ENCODE measurements at places on chromosomes 7 and 10.

DNA sequence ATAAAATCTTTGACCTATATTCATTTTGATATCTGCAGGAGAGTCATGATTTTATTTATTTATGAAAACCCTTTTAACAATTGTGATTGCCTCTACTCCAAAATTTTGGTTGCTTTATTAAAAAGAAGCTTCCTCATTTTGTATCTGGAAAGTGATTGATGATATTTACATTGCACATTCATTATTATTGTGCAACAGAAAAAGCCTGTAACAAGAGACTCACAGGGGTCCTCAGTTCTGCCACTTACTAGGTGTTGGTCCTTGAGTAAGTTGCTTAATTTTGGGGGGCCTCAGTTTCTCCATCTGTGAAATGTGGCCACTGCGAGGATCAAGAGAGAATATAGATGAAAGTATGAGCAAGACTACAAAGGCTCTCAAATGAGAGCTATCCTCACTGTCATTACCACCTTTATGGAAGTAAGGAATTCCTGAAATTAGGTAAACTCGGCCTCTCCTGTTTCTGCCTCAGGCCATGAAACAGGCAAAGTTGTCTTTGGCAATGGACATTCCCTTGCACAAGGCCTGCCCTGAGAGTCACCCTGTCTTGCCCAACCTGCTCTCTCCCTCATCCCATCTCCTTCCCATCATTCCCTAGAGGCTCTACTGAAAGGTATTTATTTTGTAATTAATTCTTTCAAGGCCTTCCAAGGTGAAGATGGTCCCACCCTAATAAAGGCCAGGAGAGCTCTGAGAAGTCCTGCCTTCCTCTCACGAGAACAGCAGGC lies 66.1 kb upstream of the ABLIM1 start:
- DNase-seq = no peak

- no peak for DNase-seq
Measured at GRCh38 chr10:104957178-104957841, 316.2 kb downstream of the SORCS3 start.

DNA sequence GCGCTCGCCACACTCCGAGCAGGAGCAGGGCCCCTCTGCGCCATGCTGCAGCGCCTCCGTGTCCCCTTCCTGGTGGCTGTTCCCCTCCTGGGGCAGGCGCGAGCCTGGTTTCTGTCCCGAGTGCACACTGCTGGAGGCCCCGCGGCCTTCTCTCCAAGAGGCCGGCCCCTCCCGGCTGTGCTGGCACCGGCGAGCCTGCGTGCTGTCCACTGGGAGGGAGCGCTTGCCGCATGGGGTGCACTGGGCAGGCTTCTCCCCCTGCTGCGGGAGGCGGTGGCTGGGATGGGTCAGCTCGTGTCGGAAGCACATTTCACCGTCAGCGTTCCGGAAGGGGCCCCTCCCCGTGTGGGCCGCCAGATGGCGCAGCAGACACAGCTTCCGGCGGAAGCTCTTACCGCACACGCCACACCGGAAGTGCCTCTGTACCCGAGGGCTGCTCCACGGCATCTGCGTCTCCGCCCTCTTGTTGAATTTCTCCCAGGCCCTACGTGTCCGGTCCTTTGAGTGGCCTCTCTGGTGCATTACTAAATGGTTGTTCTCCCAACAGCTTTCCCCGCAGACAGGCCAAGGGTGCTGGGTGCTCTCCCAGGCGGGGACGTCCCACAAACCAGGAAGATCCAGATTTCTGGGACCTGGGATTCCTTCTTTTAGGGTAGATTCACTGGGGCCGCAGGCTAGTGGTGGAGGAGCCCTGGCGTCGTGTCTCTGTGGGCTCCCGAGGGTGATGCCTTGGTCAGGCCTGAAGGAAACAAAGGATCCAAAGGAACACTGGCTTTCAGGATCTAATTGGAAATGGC lies 18.7 kb downstream of the ZNF786 start:
- DNase-seq = peak; percentile 9

- DNase-seq = peak; percentile 38
Measured at GRCh38 chr10:130243015-130243414, 106.8 kb downstream of the GLRX3 start.

GRCh38 chr10:119852822-119853221 lies 19.8 kb downstream of the MCMBP start:
- DNase-seq = no peak

DNA sequence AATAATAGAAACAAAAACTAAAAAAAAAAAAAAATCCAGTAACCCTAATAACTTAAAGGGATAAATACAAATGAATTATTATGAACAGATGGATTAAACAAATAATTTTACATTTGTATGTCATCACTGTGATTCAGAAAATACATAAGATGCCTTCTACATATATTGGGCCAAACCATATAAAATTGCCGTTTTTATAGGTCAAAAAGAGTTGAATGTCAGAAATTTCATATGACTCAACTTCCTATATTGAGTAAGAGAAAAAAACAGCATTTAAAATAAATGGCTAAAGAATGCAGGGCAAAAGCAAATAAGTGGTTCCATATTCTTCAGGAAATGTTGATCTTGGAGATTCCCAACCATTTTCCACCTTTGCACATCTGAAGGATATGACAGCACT lies 9.4 kb downstream of the SLC35B4 start:
- no peak for DNase-seq

DNA sequence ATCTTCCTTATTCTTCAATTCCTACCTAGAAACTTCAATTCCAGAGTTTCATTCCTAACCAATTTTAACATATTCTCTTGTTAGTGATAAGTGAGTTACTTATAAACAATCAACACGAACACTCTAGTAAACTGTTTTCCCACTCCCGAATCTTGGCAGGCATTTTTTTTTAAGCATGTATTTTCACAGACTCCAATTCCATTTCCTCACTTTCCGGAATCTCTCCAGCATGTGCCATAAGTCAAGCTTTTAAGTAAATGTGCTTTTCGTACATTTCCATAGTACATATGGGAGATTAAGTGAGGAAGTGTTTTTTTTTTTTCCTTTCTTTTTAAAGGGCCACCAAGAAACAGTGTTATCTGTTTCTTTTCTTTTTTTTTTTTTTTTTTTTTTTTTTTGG lies 89.1 kb downstream of the FGFR2 start:
- DNase-seq = no peak

- DNase-seq = peak; percentile 39
Measured at GRCh38 chr10:85612378-85612775, 754.2 kb downstream of the GRID1 start.

GRCh38 chr7:120988591-120989256 lies at the start of gene CPED1:
TSS of gene CPED1 (plus strand) at chr7:120988711. CDS start at chr7:120989622, 911 bp downstream.
- peak; percentile 67 for DNase-seq

- no peak for DNase-seq
Measured at GRCh38 chr7:47803846-47804245, 144.4 kb downstream of the PKD1L1 start.

GRCh38 chr7:157272351-157273207 lies 64.2 kb upstream of the DNAJB6 start:
- DNase-seq = no peak

DNA sequence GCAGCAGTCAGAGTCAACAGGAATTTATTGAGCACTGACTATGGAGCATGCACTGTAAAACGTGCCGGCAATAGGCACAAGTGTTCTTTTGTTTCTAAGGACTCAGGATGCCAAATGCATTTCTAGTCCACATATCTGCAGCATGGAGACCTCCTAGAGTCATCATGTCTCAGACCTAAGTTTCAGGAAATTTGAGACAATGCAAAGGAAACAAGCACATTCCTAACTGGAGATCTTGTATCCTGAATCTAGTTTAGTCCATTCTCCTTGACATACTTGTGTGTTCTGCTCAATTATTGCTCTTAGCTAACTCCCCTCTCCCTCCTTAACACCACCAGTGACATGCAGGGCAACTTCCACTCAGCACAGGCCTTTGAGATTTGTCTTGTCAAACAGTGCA lies 173.2 kb downstream of the ZNF438 start:
- DNase-seq = no peak

GRCh38 chr10:93039721-93040120 lies 20.9 kb upstream of the CYP26C1 start:
- no peak for DNase-seq

DNA sequence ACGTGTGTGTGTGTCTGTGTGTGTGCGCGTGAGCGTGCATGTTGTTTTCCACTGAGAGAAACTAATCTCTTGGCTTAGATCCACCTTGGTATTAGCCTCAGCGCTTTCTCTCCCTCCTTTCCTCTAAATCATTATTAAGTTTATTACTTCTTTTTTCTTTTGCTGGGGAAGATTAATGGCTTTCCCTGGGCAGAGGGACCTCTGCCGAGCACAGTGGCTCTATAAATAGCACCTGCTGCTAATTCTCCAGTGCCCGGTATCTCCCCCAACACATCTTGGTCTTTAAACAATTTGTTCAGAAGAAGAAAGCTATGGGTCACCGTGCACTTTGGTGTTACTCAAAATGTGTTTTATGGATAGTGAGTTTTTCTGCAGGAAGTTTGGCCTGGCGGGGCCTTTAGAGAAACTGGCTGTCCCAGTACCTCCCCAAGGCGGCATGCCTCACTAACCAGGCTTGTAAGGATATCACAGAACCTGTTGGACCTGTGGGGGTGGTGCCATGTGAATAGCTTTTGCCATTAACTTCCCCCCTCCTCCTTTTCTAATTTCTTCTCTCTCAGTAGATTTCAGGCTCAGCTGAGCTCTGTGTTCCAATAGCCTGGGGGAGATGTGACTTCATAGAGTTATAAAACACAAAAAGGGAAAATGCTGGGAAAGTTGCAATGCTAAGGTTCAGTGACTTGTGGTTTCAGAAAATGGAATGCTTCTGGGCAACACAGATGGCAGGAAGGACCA lies 70.1 kb upstream of the RAB11FIP2 start:
- no peak for DNase-seq

GRCh38 chr10:132113766-132114365 lies 48.1 kb downstream of the JAKMIP3 start:
- no peak for DNase-seq

- no peak for DNase-seq
Measured at GRCh38 chr10:8498290-8498689, 443.8 kb downstream of the GATA3 start.

- DNase-seq = no peak
Measured at GRCh38 chr10:12406764-12407400, 57.5 kb downstream of the CAMK1D start.

- no peak for DNase-seq
Measured at GRCh38 chr10:36023939-36024338, 381.8 kb upstream of the FZD8 start.

DNA sequence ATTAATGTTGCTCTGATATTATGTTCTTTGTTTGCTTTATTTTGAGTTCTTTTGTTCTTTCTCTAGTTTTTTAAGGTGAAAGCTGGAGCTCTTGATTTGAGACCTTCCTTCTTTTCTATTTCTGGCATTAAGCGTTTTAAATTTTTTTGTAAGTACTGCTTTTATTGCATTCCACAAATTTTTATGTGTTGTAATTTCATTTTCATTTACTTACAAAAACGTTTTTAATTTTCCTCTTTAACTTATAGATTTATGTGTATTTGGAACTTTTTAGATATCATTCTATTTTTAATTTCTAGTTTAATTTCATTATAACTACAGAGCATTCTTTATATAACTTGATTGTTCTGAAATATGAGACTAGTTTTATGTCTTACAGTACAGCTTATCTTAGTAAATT lies 395.6 kb downstream of the ETV1 start:
- no peak for DNase-seq

GRCh38 chr10:101721806-101722205 lies 26.8 kb upstream of the FBXW4 start:
- DNase-seq = no peak

GRCh38 chr10:122557516-122557915 lies 3.0 kb upstream of the DMBT1 start:
- no peak for DNase-seq

- no peak for DNase-seq
Measured at GRCh38 chr10:71681977-71682376, 37.6 kb downstream of the C10orf105 start.

DNA sequence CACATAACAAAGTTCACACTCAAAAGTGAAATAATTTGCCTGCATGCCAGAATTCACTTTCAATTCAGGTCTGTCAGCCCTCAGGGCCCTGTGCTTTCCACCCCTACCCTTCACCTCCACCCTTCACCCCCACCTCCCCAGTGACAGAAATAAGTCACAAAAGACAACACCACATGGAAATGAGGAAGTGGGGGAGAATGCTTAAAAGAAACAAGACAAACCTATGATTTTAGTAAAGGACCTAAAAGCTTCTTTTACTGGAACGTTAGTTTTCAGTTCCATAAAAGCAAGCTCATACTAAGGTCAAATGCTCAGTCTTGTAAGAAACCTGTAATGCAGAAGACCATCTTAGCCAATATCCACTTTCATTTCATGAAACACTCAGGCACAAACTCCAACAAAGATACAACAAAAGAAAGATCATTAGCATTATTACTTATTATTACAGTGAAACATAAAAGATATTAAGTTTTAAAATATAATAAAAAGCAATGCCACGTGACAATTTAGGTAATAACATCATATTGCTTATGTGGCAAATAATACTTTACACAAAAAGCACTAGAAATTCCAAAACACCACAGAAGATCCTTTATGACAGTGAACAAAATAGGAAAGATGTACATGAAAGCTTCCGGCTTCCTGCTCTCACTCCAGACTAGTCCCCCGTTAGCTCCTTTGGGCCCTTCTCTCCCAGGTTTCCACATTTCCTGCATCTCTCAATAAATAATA lies 112.1 kb downstream of the LMBR1 start:
- DNase-seq = peak; percentile 70

DNA sequence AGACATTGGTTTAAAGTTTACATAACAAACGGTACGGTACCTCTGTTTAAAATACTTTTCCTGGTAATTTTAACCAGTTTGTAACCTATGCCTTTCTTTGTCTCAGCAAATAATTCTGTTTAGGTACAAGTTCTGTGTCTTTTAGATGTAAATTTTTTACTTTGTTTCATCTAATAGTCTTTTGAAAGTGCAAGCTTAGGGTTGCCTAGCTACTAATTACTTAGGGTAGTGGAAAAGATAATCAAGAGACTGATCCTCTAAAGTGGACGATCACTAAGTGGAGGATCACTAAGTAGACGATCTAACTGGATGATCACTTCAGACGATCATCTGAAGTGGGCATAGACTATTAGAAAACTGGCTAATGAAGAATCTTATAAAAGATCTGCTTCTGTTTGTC lies 16.1 kb upstream of the FKBP9 start:
- DNase-seq = no peak

DNA sequence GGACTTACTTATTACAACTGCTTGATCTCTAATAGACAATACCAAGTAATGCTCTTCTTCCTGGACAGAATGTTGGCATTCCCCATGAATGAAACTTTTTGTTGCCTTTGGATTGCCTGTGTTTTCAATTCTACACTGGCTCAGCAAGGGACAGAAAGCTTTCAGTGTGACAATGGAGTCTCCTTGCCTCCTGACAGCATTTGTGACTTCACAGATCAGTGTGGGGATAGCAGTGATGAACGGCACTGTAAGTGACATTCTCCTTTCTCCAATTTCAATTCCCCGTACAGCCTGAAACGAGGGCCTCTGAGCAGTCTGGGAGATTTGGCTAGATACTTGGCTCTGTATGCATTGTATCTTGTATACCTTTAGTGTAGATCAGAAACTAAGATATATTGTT lies 290 bp downstream of the MALRD1 start:
- no peak for DNase-seq
